ENCODE measurements at places on chromosomes 5 and 9. TPM values are rescaled to one million over a fixed set of nuclear protein-coding genes. Genes with fewer than 3 reads are reported as not detected.

The NPR3 gene
- not detected for total RNA-seq

- DNase-seq = no peak
These were observed 267.0 kb upstream of the TYRP1 start for GRCh38 chr9:12425878-12426864.

GRCh38 chr9:75001719-75002421, 26.2 kb downstream of the CARNMT1 start:
- no peak for DNase-seq

DNA sequence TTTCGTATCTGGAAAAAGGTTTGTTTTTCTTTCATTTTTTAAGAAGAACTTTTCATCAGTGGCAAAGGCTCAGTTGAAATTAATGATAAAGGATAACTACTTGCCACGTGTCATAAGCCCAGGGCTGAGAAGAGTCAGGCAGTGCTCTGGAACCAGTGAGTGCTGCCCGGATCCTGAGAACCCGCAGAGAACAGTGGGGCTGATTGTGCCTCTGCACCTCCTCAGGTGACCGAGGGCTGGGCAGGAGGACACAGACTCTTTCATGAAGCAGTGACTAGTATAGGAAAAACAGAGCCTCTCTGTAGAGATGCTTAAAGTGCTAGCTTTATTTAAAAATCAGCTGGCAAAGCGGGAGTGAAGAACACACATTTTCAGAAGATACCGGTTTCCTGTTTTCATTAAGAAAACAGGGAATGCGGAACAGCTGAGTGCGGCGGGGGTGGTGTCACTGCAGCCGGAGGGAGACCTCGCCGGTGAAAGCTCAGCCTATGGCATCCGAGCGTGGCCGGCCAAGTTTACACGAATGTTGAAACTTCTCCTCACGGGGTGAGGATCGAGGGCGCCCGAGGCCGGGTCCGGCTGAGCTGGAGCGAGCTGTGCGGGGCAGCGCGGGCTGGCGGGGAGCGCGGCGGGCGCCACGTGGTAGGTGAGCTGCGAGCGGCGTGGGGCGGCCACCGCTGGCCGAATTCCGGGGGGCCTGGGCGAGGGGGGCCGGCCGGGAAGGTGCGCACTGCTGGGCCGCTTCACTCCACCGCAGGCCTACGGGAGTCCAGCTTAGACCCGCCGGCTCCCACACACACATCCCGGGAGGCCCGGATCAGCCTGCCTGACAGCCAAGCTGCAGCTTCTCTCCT, 134.7 kb upstream of the DMRT1 start:
- DNase-seq = no peak

The CLIC3 gene
- total RNA-seq = not detected

The ANKRD34B gene
- total RNA-seq = 6.3 TPM
